ENCODE measurements at places on chromosomes 3 and 15. TPM values are rescaled to one million over a fixed set of nuclear protein-coding genes. Genes with fewer than 3 reads are reported as not detected.

Gene GP9
- not detected for total RNA-seq

Gene ECE2
- total RNA-seq = not detected

Gene PTPRG
- total RNA-seq = not detected

Gene IQCF5
- not detected for total RNA-seq

Gene NR1D2
- total RNA-seq = 5.4 TPM

Gene PRRT3
- 8.2 TPM for total RNA-seq

GRCh38 chr15:51046799-51047449 is 47.8 kb downstream of the TNFAIP8L3 start:
- H3K27me3 ChIP-seq = peaks cover 3% of the 10 kb centered on the region
- H3K4me3 ChIP-seq = no peak overlapping the region
- no peaks in the 10 kb centered on the region for H3K4me1 ChIP-seq
- no peak for DNase-seq

- peaks cover 44% of the 10 kb centered on the region for H3K4me1 ChIP-seq
- peaks cover 21% of the 10 kb centered on the region for H3K36me3 ChIP-seq
- peak overlapping the region; percentile 13 for H3K4me3 ChIP-seq
Observed at GRCh38 chr15:74891469-74891868, 1.6 kb downstream of the MPI start.

DNA sequence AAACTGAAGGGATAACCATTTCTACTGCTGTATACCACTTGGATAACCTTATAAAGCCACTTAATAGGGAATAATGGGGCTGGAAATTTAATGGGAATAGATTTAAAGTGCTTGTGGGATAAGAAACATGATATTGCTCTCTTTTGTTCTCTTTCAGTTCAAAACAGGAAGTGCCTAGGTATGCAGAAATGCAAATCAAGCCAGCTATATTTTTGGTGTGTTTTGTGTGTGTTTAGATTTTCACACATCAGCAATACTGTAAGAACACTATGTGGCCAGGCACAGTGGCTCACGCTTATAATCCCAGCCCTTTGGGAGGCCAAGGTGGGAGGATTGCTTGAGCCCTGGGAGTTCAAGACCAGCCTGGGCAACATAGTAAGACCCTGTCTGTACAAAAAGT is 442.3 kb upstream of the TPRG1 start:
- H3K4me3 ChIP-seq = no peak overlapping the region
- H3K27me3 ChIP-seq = peaks cover 15% of the 10 kb centered on the region
- peaks cover 5% of the 10 kb centered on the region for H3K36me3 ChIP-seq
- no peak overlapping the region for H3K27ac ChIP-seq

DNA sequence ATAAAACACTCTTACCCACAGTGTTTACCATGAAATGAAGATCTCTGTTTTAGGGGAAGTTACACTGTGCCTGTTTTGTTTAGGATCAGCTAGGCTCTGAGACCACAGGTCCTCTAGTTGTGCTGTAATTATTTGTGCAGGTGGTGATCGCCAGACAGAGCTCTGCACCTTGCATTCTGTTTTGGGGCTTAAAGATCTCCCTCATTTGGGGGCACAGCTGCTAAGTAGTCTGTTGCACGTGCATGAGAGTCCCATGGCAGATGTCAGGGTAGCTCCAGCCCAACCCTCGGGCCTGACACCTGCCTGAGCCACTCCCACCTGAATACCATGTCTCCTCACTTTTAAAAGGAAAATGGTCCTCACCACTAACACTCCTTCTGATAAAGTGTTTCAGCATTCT is 12.4 kb downstream of the C3orf20 start:
- H3K4me3 ChIP-seq = no peak overlapping the region
- H3K4me1 ChIP-seq = no peaks in the 10 kb centered on the region
- no peaks in the 10 kb centered on the region for H3K27me3 ChIP-seq
- H3K36me3 ChIP-seq = no peaks in the 10 kb centered on the region
- H3K27ac ChIP-seq = no peak overlapping the region

GRCh38 chr3:98776140-98776493 is 13.0 kb downstream of the ST3GAL6 start:
- H3K27ac ChIP-seq = no peak overlapping the region
- H3K4me1 ChIP-seq = no peaks in the 10 kb centered on the region
- no peak for DNase-seq
- no peak overlapping the region for H3K4me3 ChIP-seq
- H3K27me3 ChIP-seq = peaks cover 18% of the 10 kb centered on the region

DNA sequence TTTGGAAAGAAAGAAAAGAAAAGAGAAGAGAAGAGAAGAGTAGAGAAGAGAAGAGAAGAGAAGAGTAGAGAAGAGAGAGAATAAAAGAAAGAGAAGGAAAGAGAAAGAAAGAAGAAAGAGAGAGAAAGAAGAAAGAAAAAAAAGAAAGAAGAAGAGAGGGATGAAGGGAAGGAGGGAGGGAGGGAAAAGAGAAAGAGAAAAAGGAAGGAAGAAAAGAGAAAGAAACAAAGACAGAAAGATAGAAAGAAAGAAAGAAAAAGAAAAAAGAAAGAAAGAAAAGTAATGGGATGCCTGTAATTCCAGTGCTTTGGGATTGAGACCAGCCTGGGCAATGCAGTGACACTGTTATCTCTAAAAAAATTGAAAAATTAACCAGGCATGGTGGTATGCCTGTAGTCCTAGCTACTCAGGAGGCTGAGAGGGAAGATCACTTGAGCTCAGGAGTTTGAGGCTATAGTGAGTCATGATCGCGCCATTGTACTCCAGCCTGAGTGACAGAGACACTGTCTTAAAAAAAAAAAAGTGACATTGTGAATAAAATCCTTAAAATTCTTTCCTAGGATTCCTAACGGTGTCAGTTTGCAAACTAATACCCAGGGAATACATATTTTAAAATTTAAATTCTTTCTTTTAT is 1.7 kb downstream of the RASL12 start:
- peaks cover 26% of the 10 kb centered on the region for H3K27me3 ChIP-seq
- DNase-seq = no peak
- peaks cover 4% of the 10 kb centered on the region for H3K4me1 ChIP-seq
- no peak overlapping the region for H3K27ac ChIP-seq

GRCh38 chr3:54520060-54520459 is 397.7 kb downstream of the CACNA2D3 start:
- no peak overlapping the region for H3K4me3 ChIP-seq
- no peaks in the 10 kb centered on the region for H3K4me1 ChIP-seq
- no peaks in the 10 kb centered on the region for H3K27me3 ChIP-seq

GRCh38 chr3:15630646-15631350 is 29.3 kb downstream of the BTD start:
- H3K4me3 ChIP-seq = no peak overlapping the region
- H3K27me3 ChIP-seq = no peaks in the 10 kb centered on the region
- H3K36me3 ChIP-seq = no peaks in the 10 kb centered on the region
- H3K27ac ChIP-seq = no peak overlapping the region
- H3K4me1 ChIP-seq = peaks cover 49% of the 10 kb centered on the region
- DNase-seq = no peak

- no peaks in the 10 kb centered on the region for H3K27me3 ChIP-seq
- H3K27ac ChIP-seq = no peak overlapping the region
- peaks cover 8% of the 10 kb centered on the region for H3K4me1 ChIP-seq
- no peaks in the 10 kb centered on the region for H3K36me3 ChIP-seq
Observed at GRCh38 chr15:65054333-65055200, 9.4 kb downstream of the SLC51B start.

GRCh38 chr3:14787630-14788029 is 31.1 kb upstream of the FGD5 start:
- no peaks in the 10 kb centered on the region for H3K36me3 ChIP-seq
- no peak overlapping the region for H3K4me3 ChIP-seq
- peaks cover 24% of the 10 kb centered on the region for H3K27me3 ChIP-seq
- no peak for DNase-seq
- H3K4me1 ChIP-seq = no peaks in the 10 kb centered on the region

GRCh38 chr3:171230865-171231264 is 204.3 kb upstream of the SLC2A2 start:
- no peak overlapping the region for H3K4me3 ChIP-seq
- no peak overlapping the region for H3K27ac ChIP-seq
- DNase-seq = no peak
- H3K4me1 ChIP-seq = peaks cover 51% of the 10 kb centered on the region

Data from activated CD4-positive, alpha-beta memory T cell treated with anti-CD3 and anti-CD28 coated beads for 36 hours (primary cell).